ENCODE measurements at places on chromosomes 16 and 17. TPM values are rescaled to one million over a fixed set of nuclear protein-coding genes. Genes with fewer than 3 reads are reported as not detected.

Gene CEP95
- 51.5 TPM for total RNA-seq

Gene TOX3
- 21.2 TPM for total RNA-seq

Gene CACNG5
- 2.2 TPM for total RNA-seq

Gene TIGD7
- total RNA-seq, result 7.0 TPM

Gene MMP2
- 58.2 TPM for total RNA-seq

Gene CA7
- total RNA-seq, result 1.8 TPM

Gene GNAO1
- total RNA-seq, result 30.2 TPM

Gene TPSB2
- total RNA-seq, result not detected

Gene GPRC5C
- 17.1 TPM for total RNA-seq

Gene OR1F1
- 0.48 TPM for total RNA-seq

Gene ARSG
- total RNA-seq, result 4.0 TPM

Gene KRT39
- total RNA-seq, result not detected

Gene KRT32
- not detected for total RNA-seq

DNA sequence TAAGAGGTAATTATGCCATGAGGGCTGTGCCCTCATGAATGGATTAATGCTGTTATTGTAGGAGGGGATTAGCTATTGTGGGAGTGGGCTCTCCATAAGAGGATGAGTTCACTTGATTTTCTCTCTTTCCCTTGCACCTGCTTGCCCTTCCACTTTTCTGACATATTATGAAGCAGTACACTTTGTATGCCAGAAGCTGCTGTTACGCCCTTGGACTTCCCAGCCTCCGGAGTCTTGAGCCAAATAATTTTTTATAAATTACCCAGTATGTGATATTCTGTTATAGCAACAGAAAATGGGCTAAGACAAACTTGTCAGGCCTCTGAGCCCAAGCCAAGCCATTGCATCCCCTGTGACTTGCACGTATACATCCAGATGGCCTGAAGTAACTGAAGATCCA, 38.4 kb downstream of the PSMD12 start:
- no peaks in the 10 kb centered on the region for H3K27me3 ChIP-seq
- H3K4me1 ChIP-seq, result no peaks in the 10 kb centered on the region
- no peak overlapping the region for H3K27ac ChIP-seq
- no peak for DNase-seq

DNA sequence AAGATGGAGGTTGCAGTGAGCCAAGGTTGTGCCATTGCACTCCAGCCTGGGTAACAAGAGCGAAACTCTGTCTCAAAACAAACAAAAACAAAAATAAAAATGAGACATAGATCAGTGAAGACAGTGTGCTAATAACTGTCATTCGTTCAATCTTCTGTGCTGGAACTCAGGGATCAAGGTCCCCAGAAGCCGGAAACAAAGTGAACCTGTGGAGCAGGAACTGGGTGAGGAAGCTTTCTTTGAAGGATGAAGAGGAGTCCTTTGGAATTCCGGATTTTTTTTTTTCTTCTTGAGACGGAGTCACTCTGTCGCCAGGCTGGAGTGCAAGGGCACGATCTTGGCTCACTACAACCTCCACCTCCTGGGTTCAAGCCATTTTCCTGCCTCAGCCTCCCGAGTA, 2.1 kb upstream of the SLC2A4 start:
- H3K36me3 ChIP-seq, result no peaks in the 10 kb centered on the region
- no peak overlapping the region for H3K27ac ChIP-seq
- DNase-seq, result no peak
- H3K4me3 ChIP-seq, result no peak overlapping the region
- H3K27me3 ChIP-seq, result peaks cover 4% of the 10 kb centered on the region

DNA sequence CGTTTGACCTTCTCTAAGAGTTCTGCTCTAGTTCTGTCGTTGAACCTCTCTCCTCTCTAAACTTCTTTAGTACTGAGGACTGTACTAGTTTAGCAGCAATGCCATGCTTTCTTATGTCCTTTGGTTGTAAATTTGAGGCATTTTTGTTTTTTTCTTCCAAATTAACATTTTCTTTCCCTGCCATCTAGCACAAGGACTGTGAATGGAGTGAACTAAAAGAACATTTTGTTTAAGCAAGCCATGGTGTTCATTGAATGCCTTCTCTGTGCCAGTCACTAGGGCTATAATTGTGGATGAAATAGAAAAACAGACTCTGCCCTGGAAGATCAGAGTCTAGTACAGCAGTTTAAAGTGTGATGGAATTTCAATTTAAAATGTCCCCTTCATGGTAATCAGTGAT, 137.9 kb downstream of the FTO start:
- H3K4me3 ChIP-seq, result no peak overlapping the region
- no peaks in the 10 kb centered on the region for H3K36me3 ChIP-seq
- no peak overlapping the region for H3K27ac ChIP-seq
- H3K27me3 ChIP-seq, result no peaks in the 10 kb centered on the region

DNA sequence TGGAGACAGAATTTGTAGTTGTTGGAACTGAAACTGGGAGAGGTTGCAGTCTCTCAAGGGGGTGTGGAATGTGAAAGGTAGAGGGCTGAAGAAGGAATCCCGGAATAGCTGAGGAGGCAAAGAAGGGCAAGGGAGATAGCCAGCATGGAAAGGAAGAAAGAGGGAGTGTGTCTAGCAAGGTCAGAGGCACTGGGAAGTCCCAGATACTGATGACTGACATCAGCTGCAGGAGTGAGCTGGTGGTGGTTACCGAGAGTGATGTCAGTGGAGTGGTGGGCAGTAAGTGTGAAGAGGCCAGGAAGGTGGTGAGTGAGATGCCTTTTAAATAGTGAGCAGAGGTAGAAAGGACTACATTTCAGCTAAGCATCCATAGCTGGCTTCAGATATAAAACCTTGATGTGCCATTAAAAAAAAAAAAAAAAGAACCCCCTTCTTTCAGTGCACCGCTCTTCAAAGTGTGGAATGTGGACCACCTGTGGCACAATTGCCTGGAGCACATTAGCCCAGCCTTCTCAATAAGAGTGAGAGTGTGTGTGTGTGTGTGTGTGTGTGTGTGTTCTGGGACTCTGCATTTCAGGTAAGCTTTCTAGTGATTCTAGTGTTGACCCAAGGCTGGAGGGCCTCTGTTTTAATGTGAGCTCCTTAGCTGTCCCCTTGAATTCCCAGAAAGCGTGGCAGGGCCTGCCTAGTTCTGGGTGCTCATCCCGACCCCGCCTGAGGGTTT, 8.5 kb downstream of the PRMT7 start:
- H3K4me3 ChIP-seq, result no peak overlapping the region
- H3K36me3 ChIP-seq, result peaks cover 2% of the 10 kb centered on the region

DNA sequence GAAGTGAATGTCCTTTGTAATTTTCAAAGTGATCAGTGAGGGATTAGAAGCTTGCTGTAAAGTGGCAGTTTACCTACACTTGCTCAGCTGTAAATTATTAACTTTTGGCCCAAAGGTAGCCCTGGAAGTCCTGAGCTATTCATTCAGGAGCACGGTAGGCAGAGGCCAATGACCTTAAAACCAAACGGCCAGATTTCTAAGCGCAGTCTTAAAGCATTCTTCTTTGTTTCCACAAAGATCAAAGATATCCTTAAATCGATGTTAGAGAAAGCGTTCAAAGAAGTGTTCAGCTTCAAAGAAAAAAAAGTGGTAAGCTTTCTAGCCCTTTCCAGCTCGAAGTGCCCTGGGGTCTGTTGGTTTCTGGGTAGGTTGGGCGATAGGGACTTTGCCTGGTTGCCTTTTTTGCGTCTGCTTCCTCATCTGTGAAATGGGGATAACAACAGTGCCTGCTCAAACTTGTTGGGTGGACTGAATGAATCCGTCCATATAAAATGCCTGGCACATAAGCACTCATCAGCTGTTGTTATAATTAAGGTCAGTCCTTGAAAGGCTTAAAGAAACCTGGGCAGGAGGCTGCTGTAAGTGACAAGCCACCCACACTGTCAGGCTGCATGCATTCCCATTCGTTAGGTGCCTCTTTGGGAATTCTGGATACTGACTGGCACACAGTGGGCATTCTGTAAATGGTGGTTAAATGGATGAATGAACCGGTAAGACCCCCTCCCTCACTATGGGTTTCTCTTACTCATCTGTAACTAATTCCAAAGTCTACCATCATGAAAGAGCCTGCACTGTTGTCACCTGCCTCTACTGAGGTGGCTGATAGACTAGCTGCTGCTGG, 113.2 kb downstream of the PRKCA start:
- no peak overlapping the region for H3K4me3 ChIP-seq
- DNase-seq, result no peak
- no peaks in the 10 kb centered on the region for H3K4me1 ChIP-seq
- H3K27ac ChIP-seq, result no peak overlapping the region
- no peaks in the 10 kb centered on the region for H3K27me3 ChIP-seq
- H3K36me3 ChIP-seq, result no peaks in the 10 kb centered on the region

GRCh38 chr17:80783971-80784370, 207.7 kb upstream of the CHMP6 start:
- no peak overlapping the region for H3K4me3 ChIP-seq
- no peak overlapping the region for H3K27ac ChIP-seq
- no peak for DNase-seq
- H3K36me3 ChIP-seq, result no peaks in the 10 kb centered on the region
- no peaks in the 10 kb centered on the region for H3K27me3 ChIP-seq

DNA sequence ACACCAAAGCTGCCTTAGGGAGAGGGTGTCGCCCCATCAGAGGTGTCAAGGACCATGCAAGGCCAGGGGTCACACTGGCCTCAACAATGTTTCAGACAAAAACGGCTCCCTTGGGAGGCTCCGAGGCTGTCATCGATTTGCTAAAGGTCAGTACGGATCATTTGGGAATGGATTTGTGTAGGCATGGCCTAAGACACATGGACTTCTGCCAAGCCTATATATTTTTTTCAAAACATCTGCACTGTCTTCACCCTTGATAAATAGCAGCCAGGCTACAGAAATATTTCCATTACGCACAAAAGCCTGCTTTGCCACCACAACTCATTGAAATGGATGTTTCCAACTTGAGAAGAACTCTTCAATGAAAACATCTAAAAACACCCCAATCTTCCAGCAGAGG, 10.3 kb downstream of the CUEDC1 start:
- no peak overlapping the region for H3K27ac ChIP-seq
- H3K27me3 ChIP-seq, result no peaks in the 10 kb centered on the region
- H3K4me1 ChIP-seq, result peaks cover 12% of the 10 kb centered on the region
- H3K36me3 ChIP-seq, result no peaks in the 10 kb centered on the region

DNA sequence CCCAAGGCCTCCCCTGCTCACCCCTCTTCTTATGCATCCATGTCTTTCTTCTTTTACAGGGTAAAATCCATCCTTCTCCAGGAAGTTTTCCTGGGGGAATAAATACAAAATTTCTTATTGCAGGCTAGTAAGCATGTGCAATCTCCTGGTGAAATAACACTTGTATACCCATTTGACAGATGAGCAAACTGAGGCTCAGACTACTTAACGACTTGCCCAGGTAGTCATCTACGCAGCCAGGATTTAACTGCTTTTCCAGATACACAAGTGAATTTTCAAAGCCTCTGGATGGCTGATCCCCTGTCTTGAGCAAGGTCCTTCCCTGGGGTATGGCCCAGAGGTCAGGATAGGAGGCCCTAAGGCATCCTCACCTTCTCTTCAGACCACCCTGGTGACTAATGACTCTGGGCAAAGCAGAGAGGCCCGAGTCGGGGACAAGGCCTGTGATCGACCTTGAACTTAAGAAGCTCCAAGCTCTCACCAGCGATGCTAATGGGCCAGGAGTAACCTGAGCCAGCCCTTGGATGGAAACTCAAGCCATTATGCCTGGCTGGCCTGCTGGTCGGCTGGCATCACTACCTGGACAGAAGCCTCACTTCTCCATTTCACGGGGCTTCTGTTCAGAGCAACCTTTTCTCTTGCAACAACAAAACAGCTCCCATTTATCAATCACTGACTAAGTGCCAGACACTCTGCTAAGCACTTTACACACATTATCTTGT, 33.1 kb downstream of the ZNF423 start:
- peaks cover 20% of the 10 kb centered on the region for H3K4me1 ChIP-seq
- H3K27me3 ChIP-seq, result no peaks in the 10 kb centered on the region
- no peak for DNase-seq
- H3K27ac ChIP-seq, result no peak overlapping the region

GRCh38 chr17:83007504-83008185, 71.8 kb upstream of the METRNL start:
- H3K36me3 ChIP-seq, result no peaks in the 10 kb centered on the region
- no peaks in the 10 kb centered on the region for H3K27me3 ChIP-seq
- no peak overlapping the region for H3K4me3 ChIP-seq
- no peak overlapping the region for H3K27ac ChIP-seq

DNA sequence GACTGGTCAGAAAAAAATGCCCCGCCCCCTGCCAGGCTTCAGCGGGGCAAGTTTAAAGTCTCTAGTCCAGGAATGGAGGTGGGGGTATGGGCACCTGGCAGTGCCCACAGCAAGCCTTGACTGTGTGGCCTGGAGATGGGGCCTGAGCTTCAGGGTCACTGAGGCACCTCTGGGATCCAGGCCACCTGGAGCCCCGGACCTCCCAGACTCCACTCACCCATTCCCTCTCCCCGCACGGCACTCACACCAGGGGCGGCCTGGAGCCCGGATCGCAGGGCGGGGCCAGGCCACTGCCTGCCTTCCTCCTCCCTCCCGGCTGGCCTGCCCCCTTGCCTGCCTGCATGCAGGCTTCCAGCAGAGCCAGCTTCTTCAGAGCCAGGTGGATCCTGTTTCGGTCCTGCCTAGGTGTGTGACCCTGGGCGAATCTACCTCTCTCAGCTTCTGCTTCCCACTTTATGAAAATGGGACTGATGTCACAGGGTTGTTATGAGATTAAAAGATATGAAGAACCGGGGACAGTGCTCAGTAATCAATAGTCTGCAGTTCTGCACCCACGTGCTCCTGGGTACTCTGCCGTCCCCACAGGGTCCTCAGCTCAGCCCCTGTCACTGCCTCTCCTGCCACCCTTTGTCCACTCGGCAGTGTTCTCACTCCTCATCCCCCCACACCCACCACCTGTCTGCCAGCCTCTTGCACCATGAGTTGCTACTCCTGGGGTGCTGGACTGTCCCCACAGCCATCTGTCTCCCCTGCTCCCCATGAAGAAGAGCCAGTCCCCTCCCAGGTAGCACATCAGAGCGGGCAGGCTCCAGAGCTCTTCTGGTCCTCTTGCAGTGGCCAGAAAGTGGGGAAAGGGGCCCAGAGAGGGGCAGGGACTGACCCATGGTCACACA, 1.2 kb upstream of the TCAP start:
- peak overlapping the region; percentile 26 for H3K27ac ChIP-seq
- H3K4me3 ChIP-seq, result no peak overlapping the region
- H3K4me1 ChIP-seq, result peaks cover 45% of the 10 kb centered on the region
- H3K27me3 ChIP-seq, result no peaks in the 10 kb centered on the region
- no peaks in the 10 kb centered on the region for H3K36me3 ChIP-seq

GRCh38 chr16:2003231-2003826, 6.3 kb downstream of the ZNF598 start:
- DNase-seq, result no peak
- H3K4me3 ChIP-seq, result no peak overlapping the region

GRCh38 chr16:88623858-88624257, 14.5 kb upstream of the IL17C start:
- H3K27me3 ChIP-seq, result no peaks in the 10 kb centered on the region
- peaks cover 21% of the 10 kb centered on the region for H3K36me3 ChIP-seq
- H3K4me3 ChIP-seq, result no peak overlapping the region
- H3K27ac ChIP-seq, result no peak overlapping the region
- DNase-seq, result no peak

DNA sequence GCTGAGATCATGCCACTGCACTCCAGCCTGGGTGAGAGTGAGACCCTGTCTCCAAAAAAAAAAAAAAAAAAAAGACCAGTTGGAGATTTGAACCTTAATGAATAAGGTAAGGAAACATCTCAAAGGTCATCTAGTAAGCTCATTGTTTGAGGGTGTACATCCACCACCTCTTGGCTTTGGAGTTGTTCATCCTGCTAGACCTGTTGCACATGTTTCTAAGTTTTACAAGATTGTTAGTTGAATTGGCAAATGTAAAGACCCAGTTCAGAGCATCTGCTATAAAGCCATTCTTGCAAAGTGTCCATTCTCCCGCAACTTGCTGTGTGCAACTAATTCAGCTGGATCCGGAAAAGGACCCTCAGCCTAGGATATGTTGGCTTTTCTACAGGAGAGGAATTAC, 1.5 kb downstream of the PSMD7 start:
- H3K27me3 ChIP-seq, result no peaks in the 10 kb centered on the region
- H3K4me1 ChIP-seq, result no peaks in the 10 kb centered on the region
- H3K27ac ChIP-seq, result no peak overlapping the region
- no peak for DNase-seq
- H3K4me3 ChIP-seq, result peak overlapping the region; percentile 76
- peaks cover 46% of the 10 kb centered on the region for H3K36me3 ChIP-seq

Data from H1 (cell line).